ENCODE measurements at places on chromosomes 2 and 18.
A peak's percentile ranks its signal among the peaks of the same experiment; 100 is the strongest.

DNA sequence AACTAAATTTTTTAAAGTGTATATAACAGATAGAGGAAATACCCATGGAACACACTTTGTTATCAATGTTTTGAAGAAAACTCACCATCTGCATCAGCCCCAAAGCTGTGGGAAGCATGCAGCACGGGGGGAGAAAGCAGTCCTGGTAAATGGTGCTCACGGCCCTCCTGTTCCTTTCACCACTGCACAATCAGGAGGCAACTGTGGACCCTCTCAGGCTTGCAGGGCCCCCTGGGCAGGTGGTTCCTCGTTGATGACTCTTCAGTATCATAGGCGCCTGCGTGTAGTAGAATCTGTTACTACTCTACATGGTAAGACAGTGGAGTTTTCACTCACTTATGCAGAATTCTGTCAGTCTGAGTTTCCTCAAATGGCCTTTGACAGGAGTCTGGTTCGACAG is 4.9 kb upstream of the CNDP1 start:
- no peak for DNase-seq
- peaks cover 2% of the 10 kb centered on the region for H3K36me3 ChIP-seq
- H3K4me3 ChIP-seq, result no peak overlapping the region

DNA sequence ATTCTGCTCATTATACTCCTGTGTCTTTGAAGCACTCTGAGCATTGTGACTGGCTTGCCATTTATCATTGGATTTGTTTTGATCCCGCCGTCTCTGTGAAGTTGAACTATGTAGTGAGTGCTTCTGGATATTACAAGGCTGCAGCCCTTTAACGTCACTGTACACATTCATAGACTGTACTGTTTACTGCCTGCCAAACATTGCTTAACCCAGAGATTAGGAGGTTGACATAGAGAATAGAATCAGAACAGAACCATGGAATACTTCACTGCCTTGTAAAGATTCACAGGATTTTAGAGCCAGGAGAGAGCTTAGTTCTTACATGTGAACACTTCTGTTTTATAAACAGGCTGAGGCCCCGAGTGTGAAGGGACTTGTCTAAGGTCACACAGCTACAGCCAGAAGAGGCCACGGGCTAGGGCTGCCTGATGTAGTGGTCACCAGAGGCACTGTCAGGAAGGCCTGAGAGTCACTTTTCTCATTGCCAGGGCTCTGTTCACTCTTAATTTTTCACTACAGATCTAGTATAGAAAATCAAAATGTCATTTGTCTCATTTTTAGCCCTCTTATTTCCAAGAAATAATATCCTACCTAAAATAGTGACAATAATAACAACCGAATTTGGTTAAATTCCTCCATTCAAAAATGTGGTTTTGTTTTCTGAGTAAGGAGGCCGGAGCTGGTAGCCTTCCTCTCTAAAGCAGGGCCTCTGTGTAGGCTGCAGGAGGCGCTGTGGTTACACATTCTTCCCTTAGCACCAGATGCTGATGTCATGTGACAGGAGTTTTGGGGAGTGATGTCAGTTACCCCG is 87.9 kb downstream of the UGGT1 start:
- peak overlapping the region; percentile 62 for H3K27ac ChIP-seq
- H3K4me3 ChIP-seq, result no peak overlapping the region
- H3K36me3 ChIP-seq, result peaks cover 56% of the 10 kb centered on the region
- peaks cover 4% of the 10 kb centered on the region for H3K4me1 ChIP-seq
- peak; percentile 14 for DNase-seq
- H3K27me3 ChIP-seq, result no peaks in the 10 kb centered on the region

- H3K4me1 ChIP-seq, result no peaks in the 10 kb centered on the region
- H3K27ac ChIP-seq, result no peak overlapping the region
- H3K36me3 ChIP-seq, result no peaks in the 10 kb centered on the region
Observed at GRCh38 chr2:180846756-180847472, 133.5 kb upstream of the UBE2E3 start.

- peaks cover 26% of the 10 kb centered on the region for H3K4me1 ChIP-seq
- H3K27me3 ChIP-seq, result no peaks in the 10 kb centered on the region
- DNase-seq, result no peak
Observed at GRCh38 chr18:49172246-49172645, 221.5 kb upstream of the SMAD7 start.

- no peak for DNase-seq
- H3K27ac ChIP-seq, result no peak overlapping the region
- H3K4me3 ChIP-seq, result no peak overlapping the region
Observed at GRCh38 chr2:30346471-30347169, 100.4 kb upstream of the LCLAT1 start.

DNA sequence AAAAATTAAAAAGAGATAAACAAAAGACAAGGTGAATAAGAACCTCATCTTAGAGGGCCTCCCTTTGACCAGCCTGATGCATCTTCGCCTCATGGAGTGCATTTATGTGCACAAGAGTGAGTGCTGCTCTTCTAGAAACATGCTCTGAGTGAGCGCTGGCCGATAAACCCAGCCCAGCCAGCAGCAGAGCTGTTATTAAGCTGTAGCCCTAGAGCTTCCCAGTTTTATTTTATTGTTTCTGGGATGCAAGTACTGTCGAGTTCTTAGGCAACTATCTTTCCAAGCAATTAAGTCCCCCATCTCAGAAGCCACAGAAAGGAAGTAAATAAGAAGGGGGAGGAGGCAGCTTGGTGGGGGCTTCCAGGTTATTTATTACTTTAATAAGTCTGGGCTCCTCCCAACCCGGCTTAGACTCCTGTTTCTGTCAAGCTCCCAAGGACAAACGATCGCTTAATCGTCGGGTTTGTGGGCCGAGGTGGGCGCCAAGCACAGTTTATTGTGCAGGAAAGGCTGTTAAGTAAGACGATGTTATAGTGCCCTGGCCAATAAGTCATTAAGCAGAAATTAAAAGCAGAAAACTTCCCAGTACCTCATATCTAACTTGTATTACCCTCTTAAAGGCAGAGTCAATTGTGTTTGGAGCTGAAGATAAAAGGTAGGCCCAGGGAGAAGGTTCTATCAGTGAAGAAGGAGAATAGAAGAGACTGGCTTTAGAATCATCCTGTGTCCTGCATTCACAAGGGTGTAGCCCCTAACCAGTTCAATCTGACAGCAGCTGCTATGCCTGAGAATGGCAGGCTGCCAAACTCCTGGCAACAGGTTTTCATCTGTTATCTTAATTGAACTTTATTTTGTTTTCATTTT is 176.3 kb downstream of the PIK3C3 start:
- no peak for DNase-seq
- no peaks in the 10 kb centered on the region for H3K36me3 ChIP-seq
- H3K27ac ChIP-seq, result no peak overlapping the region
- no peaks in the 10 kb centered on the region for H3K4me1 ChIP-seq

DNA sequence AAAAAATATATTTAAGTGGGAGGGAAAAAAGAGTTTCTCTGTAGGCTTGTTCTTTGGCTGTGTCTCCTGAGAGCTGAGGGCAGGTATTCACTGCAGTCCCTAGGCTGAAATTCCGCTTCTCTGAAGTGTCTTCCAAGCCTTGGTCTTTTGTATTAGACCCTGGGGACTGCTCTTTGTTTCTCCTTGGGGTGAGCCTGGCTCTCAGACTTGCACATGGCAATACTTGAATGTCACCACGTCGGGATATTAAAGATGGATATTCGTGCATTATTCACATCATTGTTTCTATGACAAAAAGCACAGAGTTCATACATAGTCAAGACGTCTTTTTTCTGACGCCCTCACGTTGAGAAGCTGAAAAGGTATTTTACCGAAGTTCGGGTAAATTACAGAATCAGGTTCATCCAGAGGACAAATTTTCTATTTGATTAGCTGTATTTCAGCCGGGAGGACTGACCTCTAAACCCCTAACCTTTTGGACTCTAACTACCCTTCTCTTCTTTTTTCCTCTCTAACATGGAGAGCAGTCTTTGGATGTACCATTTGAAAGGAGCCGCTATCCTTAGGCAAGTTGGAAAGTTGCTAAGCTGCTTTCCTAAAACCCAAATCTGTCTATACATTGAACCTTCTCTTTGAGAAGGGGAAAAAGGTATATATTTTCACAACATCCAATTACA is 2.4 kb upstream of the HOXD3 start:
- H3K4me1 ChIP-seq, result peaks cover 5% of the 10 kb centered on the region
- H3K27ac ChIP-seq, result no peak overlapping the region
- peaks cover 19% of the 10 kb centered on the region for H3K27me3 ChIP-seq
- DNase-seq, result no peak
- H3K36me3 ChIP-seq, result peaks cover 2% of the 10 kb centered on the region
- H3K4me3 ChIP-seq, result no peak overlapping the region

DNA sequence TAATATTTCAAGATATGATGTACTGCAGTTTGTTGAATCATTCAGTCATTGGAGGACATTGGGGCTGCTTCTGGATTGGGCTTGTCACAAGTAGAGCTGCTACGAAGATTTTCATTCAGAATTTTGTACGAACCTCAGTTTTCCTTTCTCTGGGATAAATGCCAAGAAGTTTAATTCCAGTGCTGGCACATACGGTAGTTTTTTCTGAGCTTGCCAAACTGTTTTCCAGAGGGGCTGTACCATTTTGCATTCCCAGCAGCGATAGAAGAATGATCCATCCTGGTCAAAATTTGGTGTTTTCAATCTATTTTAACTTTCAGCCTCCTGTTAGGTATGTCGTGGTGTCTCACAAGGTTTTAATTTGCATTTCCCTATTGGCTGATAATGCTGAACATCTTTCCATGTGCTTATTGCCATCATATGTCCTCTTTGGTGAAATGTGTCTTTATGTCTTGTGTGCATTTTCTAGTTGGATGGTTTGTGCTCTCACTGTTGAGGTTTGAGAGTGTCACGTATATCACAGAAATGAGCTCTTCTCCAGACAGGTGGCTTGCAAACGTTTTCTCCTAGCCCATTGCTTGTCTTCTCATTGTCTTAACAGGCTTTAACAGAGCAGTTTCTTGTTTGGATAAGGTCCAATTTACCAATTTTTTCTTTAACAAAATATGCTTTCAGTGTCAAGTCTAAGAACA is 612.6 kb downstream of the GALR1 start:
- no peaks in the 10 kb centered on the region for H3K36me3 ChIP-seq
- no peak for DNase-seq
- no peak overlapping the region for H3K27ac ChIP-seq
- H3K4me3 ChIP-seq, result no peak overlapping the region
- H3K27me3 ChIP-seq, result no peaks in the 10 kb centered on the region

GRCh38 chr2:3493615-3494007 is 25.7 kb downstream of the ADI1 start:
- no peak overlapping the region for H3K4me3 ChIP-seq
- H3K27ac ChIP-seq, result no peak overlapping the region
- no peaks in the 10 kb centered on the region for H3K27me3 ChIP-seq
- no peak for DNase-seq
- peaks cover 23% of the 10 kb centered on the region for H3K36me3 ChIP-seq

GRCh38 chr2:196902828-196903227 is 23.7 kb downstream of the PGAP1 start:
- no peaks in the 10 kb centered on the region for H3K27me3 ChIP-seq
- no peak overlapping the region for H3K4me3 ChIP-seq
- H3K4me1 ChIP-seq, result no peaks in the 10 kb centered on the region
- H3K36me3 ChIP-seq, result peaks cover 2% of the 10 kb centered on the region
- DNase-seq, result no peak

GRCh38 chr18:13221869-13222855 is 3.6 kb downstream of the LDLRAD4 start:
- no peak overlapping the region for H3K27ac ChIP-seq
- H3K4me1 ChIP-seq, result no peaks in the 10 kb centered on the region
- no peak for DNase-seq
- no peak overlapping the region for H3K4me3 ChIP-seq
- H3K36me3 ChIP-seq, result no peaks in the 10 kb centered on the region

DNA sequence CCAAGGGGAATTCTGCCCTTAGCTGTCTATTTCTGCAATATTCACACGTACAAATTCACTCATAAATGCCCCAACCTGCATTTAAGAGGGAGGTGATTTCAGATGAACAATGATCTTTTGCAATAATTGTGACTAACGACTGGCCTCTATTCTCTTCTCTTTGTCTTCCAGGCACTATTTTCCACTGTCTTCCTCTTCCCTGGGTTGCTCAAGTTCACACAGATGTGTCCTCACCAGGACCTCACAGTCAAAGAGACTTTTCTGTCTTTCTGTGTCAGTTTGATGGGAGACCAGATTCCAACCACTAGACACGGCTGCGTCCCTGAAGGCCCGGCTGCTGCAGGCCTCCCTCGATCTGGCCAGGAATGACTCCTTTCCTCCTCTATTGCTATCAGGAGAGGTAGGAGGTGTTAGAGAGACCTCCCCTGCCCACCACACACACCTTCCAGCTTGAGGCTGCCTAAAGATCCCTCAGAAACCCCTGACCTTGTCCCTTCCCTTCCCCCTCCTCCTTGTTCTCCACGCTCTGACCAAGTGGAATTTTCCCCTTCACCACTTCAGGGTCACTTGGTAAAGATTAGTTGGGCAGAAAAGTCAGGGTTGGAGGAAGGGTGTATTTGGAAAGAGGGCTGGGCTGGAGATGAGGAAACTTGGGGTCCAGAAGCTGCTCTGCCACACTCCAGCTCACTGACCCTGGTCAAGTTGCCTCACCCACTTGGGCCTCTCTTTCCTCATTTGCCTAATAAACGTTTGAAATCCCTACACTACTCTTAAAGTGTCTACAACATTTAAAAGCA is 109.2 kb upstream of the COPS8 start:
- peaks cover 18% of the 10 kb centered on the region for H3K27me3 ChIP-seq
- no peak overlapping the region for H3K27ac ChIP-seq
- H3K4me3 ChIP-seq, result no peak overlapping the region
- DNase-seq, result no peak
